GM12878 (cell line): ENCODE measurements at places on chromosomes 12 and 14. TPM values are rescaled to one million over a fixed set of nuclear protein-coding genes. Genes with fewer than 3 reads are reported as not detected.

The ISCA2 gene
- 104 and 105 TPM in 2 replicates for polyA plus RNA-seq

The CD163L1 gene
- polyA plus RNA-seq: 2.9 TPM in 2 replicates

The NANOG gene
- not detected in 2 replicates for polyA plus RNA-seq

DNA sequence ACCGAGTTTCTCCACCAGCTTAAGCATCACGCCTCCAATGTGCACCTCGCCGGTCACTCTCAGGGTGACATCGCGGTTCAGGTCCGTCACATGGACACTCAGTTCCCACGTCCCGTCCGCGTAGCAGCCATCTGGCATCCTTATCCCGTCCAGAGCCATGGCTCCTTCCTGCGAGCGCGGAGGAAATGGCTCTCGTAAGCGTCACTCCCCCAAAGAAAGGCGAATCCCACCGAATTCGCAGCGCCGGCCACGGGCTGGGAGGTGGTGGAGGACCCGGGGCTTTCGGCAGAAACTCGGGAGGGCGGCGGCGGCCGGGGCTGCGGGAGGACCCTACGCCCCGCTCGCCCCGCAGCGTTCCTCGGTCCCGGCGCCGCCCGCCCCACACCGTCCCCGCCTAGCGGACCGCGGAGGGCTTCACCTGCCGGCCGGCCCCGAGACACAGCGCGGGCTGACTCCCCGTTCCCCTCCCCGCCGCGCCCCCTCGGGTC, 396 bp downstream of the FERMT2 start:
- DNase-seq: no peak

GRCh38 chr14:53175375-53175774, 22.3 kb upstream of the DDHD1 start:
- no peak for DNase-seq

- DNase-seq: no peak
Measured at GRCh38 chr12:94987076-94987669, 16.3 kb downstream of the NDUFA12 start.

DNA sequence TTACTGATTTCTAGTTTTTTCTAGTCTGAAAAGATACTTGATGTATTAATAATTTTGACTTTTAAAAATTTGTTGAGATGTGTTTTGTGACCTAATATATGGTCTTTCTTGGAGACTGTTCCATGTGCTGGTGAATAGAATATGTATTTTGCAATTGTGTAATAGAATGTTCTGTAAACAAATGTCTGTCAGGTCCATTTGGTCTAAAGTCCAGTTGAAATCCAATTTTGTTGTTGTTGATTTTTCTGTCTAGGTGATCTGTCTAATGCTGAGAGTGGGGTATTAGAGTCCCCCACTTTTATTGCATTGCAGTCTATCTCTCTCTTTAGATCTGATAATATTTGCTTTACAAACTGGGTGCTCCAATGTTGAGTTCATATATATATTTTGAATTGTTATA, 175.8 kb downstream of the RPAP3 start:
- no peak for DNase-seq
